ENCODE measurements at places on chromosomes 4 and X.

- DNase-seq: no peak
These were observed 9.1 kb upstream of the CFP start for GRCh38 chrX:47638816-47639215.

GRCh38 chrX:20988118-20988517 is 386.1 kb upstream of the CNKSR2 start:
- DNase-seq: no peak

DNA sequence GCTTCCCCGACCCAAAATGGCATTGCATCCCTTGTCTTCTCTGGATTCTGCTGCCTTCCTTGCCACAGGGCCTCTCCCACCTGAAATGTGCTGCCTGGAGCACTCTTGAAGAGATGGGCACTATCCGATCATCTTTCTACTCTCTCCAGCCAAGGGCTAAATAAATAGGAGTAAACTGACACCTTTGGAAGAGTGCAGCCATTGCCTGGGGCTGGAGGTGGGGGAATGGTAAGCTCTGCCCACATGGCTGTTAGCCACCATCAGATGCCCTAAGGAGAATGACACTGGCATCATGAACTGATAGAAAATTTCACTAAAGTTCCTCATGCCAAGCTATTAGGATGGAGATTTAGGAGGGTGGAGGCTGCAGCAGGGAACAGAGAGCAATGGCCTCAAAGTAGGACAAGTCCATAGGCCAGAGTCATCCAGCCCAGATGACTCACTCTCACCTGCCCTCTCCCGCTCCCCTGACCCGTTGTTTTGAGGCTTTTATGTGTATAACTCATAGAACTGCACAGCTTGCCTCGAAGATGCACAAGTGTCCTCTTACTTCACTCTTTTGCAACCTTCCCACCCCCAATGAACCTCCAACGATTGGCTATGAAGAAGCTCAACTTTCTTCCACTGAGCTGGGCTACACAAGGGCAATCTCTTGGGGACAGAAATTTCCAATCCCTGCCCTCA is 822 bp upstream of the PFKFB1 start:
- DNase-seq: no peak

GRCh38 chrX:132833373-132833772 is 125.1 kb downstream of the HS6ST2 start:
- no peak for DNase-seq

- DNase-seq: no peak
These were observed 17.0 kb downstream of the ADD1 start for GRCh38 chr4:2860391-2861348.

- no peak for DNase-seq
These were observed 190.8 kb downstream of the HTR2C start for GRCh38 chrX:114774691-114775090.

GRCh38 chr4:163470391-163470790 is 3.2 kb downstream of the TKTL2 start:
- DNase-seq: no peak

All from NCI-H1417 (cell line).